ENCODE measurements at places on chromosomes 1 and 21.
A peak's percentile ranks its signal among the peaks of the same experiment; 100 is the strongest.

GRCh38 chr1:116908266-116908665 is 1.4 kb upstream of the PTGFRN start:
- DNase-seq, result no peak

DNA sequence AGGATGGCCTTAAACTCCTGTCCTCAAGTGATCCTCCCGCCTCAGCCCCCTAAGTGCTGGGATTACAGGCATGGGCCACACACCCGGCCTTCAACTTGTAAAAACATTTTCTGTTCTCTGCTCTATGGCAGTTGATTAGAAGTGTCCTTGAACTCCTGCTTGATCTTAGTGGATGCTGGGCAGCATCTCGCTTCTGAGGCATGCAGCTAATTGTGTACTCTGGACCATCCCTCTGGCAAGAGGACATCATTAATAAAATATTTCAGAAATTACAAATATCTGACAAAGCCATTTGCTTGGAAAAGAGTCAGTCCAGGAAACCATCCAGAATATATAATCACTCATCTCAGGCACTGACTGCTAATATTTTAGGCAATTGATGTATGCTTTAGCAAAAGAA is 8.1 kb downstream of the NGF start:
- DNase-seq, result peak; percentile 63

GRCh38 chr1:92482665-92483609 is 3.8 kb downstream of the GFI1 start:
- no peak for DNase-seq

DNA sequence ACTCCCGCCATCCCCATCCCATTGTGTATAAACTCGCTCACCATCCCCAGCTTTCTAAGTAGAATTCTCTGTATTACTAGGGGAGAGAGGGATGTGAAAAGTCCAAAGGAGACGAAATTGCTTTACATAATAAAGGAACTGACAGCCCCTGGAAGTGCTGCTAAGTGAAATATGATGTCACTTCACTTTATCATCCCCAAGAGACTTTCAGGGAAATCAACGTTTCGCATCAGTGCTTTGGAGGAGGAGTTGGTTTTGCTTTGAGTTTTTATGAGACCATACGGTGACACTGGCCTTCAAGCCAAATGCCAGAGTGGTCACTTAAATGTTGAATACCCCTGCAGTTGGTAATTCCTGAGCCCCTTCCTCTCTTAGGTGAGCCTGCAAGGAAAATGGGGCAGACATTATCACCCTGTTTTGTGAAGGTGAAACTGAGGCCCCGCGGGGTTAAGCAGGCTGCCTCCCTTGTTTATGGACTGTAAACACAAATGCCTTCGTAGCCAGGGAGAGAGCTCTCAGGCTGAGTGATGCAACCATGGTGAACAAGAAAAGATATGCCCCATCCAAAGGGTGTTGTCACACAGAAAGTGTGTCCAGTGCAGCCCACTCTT is 58.4 kb upstream of the KAZN start:
- DNase-seq, result no peak

- DNase-seq, result no peak
Observed at GRCh38 chr1:184811439-184812111, 56.9 kb upstream of the EDEM3 start.
